ENCODE measurements at places on chromosomes 6 and 20. TPM values are rescaled to one million over a fixed set of nuclear protein-coding genes. Genes with fewer than 3 reads are reported as not detected.

R3HDML gene
- total RNA-seq = not detected

PLA2G7 gene
- total RNA-seq = not detected

RRP36 gene
- 73.8 TPM for total RNA-seq

ENPP4 gene
- 0.26 TPM for total RNA-seq

SCUBE3 gene
- total RNA-seq = 1.0 TPM

UBE2J1 gene
- 70.0 TPM for total RNA-seq

LAMP5 gene
- total RNA-seq = 7.8 TPM

LY6G6F gene
- not detected for total RNA-seq

Data from dermis lymphatic vessel endothelial cell (primary cell).